ENCODE measurements at places on chromosomes 13 and 19.

DNA sequence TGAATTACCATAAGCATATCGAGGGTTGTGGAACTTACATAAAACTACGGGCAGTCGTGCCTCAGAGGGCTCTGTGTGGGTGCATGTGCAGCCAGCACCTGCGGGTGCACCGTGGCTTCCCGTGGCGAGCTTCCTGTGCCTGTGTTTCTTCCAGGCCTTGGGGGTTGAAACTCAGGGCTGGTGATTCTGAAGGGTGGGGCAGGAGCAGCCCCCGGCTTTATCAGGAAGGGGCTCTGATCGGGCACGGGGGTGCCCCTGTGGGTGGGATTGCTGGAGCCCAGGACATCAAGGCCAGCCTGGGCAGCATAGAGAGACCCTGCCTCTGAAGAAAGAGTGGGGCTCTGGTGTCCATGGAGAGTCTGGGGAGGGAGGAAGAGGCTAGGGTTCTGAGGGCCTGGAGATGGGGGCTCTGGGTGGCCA, 11.1 kb downstream of the ATP4B start:
- no peak for DNase-seq

DNA sequence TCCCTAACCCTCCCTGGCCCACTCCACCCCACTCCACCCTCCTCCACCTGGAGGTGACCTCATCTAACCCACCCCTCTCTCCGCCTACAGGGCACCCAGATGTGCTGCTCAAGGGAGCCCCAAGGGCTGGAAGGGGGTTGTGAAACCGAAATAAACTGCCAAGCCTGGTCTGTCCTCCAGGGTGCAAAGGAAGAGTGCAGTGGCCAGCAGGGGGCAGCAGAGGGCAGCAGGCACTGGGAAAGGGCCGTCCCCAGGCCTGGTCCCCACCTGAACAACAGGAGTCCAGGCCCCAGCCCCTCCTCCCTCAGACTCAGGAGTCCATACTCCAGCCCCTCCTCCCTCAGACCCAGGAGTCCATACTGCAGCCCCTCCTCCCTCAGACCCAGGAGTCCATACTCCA, 8.4 kb upstream of the BCAM start:
- peak; percentile 73 for DNase-seq

- no peak for DNase-seq
These were observed 16.9 kb downstream of the UBAC2 start for GRCh38 chr13:99217461-99218110.

DNA sequence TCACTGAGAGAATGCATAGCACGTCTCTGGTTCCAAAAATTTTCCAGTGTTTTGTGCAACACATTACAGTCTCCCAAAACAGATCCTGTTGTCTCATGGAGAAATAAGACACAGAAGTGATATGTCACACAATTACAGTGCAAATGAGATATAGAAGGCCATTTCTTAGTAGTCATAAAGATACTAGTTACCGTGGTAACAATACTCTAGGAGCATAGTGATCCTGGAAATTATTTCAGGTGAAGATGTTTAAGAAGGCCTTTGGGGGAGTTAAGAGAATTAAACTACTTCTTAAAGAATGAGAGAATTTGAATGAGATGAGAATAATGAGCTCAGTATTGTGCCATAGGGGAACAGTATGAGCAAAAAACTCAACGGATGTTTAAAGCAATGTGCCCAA, 628.0 kb upstream of the MIR17HG start:
- DNase-seq: no peak

DNA sequence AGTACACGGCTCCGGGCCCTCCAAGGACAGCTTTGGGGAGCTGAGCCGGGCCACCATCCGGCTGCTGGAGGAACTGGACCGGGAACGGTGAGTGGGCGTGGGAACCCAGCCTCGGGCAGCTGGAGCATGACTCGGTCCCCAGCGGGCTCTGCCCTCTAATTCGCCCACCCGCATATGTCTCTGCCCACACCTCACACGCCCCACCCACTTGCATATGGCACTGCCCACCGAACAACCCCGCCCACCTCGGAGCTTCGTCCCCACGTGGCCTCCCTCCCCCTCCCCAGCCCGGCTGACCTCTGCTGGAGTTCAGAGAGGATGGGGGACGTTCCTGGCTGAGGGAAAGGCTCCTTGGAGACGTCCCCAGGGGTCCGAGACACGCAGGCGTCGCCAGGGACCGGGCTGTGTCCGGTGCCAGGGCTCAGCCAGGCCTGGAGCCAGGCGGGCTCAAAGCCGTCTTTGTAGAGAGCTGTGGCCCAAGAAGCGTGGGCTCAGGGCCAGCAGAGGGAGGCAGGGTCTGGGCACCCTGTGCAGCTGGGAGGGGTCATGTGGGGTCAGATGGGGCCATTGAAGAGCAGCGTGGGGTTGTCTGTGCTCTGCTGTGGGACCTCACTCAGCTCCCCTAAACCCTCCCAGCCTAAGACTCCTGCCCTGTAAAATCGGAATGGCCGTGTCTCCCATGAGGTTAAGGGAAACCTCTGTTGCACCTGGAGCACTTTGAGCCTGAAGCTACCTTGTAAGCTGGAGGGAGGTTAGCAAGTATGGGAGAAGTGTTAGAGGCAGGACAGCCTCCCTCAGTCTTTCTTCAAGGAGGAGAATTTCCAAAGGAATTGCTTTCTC, 3.8 kb downstream of the APC2 start:
- no peak for DNase-seq

GRCh38 chr13:46720189-46720588, 76.8 kb downstream of the ESD start:
- DNase-seq: no peak

DNA sequence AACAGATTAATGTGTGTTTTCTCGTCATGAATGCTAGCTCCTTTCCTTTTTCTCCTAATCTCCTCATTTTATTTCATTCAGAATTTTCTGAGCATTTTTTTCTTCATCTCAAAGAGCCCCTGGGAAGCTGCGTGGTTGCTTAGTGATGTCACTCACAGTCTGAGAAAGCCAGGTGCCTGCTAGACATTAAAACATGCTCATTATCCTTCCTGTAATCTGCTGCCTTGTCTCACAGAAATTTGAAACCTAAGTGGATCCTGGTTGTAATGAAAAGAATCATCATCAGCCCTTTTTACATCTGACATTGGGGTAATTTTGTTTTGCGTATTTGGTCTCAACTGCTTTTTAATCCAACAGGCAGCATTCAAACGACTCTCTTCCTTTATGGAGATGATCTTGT, 108.2 kb upstream of the RNF113B start:
- no peak for DNase-seq

DNA sequence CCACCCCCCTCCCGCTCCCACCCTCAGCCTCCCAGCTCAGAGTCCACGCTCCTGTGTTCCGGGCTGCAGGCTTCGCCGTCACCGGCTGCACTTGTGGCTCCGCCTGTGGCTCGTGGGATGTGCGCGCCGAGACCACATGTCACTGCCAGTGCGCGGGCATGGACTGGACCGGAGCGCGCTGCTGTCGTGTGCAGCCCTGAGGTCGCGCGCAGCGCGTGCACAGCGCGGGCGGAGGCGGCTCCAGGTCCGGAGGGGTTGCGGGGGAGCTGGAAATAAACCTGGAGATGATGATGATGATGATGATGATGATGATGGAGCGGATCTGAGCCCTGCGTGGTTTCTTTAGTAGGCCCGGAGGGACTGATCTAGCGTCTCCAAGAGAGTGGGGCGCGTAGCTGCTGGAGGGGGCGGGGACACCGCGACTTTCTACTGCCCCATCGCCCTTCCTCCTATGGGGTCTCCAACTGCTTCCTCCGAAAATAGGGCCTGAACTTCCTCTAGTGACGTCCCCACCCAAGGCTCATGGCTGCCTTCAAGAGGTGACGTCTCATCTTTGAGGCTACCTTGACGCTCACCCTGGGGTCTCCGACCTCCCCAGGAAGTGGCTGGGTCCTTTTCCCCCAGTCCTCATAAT, 1.4 kb downstream of the RETN start:
- DNase-seq: peak; percentile 54

- DNase-seq: no peak
These were observed 311.3 kb downstream of the FGF14 start for GRCh38 chr13:102090532-102090931.

GRCh38 chr19:23285948-23286347, 35.8 kb upstream of the ZNF724 start:
- no peak for DNase-seq

GRCh38 chr13:109783447-109783814, 3.0 kb downstream of the IRS2 start:
- no peak for DNase-seq

DNA sequence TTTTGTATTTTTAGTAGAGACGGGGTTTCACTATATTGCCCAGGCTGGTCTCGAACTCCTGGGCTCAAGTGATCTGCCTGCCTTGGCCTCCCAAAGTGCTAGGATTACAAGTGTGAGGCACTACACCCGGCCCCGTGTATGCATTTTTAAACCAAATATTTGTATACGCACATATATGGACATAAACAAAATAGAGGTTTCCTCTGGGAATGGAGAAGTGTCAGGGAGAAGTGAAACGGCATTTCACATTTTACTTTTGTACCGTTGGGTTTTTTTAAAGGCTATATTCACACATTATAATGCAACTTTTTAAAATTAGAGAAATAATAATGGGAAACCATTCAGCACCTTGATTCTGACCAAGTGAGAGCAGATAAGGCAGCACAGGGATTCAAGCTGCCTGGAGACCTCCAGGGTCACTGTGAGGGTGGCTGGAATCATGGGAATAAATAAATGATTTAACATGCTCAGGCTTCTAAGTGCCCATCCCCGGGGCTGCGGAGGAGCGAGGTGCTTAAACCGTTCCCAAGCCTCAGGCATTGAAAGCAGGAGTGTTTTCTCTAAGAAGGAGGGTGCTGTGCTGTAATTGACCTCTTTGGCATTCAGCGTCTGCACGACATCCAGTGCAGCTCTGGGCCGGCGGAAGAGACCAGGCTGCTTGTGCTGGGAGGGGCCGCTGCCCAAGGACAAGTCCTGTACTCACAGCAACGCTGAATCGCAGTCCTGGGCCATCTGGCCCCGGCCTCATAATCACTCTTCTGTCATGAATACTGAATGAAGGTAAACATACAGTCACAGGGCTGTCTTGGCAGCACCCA, 24.7 kb downstream of the GPR42 start:
- DNase-seq: no peak

DNA sequence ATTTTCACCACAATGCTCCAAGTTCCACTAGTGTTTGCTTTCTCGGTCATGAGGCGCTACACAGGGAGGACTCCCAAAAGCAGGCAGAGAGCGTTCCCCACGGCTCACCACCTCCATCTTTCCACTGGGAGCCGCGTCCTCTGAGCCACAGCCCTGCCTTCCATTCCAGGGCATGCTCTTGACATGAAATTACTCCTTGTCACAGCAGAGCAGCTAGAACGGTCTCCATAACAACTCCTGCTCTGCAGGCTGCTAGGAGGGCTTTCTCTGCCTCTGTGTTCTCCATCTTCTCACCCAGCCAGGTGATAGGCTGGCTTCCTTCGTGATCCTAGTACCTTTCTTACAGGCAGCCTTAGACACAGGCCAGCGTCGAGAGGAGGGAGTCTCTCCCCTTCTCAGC, 171.8 kb upstream of the UBL3 start:
- no peak for DNase-seq

DNA sequence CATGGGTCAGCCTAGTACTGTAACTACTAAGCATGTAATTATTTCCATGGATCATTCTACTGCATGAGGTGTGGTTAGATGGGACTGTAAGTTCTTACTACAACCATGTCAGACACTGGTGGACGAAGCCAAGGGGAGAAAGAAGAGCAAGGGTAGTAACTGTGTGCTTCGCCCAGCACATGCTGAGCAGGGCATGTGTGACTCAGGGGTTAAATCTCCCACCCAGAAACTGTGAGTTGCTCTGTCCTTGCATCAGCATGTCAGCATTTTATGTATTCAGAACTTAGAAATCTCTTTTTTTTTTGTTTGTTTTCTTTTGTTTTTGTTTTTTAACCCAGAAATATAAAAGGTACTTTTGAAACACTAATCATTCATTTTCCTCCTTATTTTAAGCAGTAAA, 436.6 kb upstream of the KLF12 start:
- DNase-seq: no peak

- DNase-seq: no peak
These were observed 238.4 kb downstream of the IRS2 start for GRCh38 chr13:109547942-109548341.
